Cortex of kidney (tissue), 1 donor: ENCODE measurements at places on chromosomes 11 and 22.

DNA sequence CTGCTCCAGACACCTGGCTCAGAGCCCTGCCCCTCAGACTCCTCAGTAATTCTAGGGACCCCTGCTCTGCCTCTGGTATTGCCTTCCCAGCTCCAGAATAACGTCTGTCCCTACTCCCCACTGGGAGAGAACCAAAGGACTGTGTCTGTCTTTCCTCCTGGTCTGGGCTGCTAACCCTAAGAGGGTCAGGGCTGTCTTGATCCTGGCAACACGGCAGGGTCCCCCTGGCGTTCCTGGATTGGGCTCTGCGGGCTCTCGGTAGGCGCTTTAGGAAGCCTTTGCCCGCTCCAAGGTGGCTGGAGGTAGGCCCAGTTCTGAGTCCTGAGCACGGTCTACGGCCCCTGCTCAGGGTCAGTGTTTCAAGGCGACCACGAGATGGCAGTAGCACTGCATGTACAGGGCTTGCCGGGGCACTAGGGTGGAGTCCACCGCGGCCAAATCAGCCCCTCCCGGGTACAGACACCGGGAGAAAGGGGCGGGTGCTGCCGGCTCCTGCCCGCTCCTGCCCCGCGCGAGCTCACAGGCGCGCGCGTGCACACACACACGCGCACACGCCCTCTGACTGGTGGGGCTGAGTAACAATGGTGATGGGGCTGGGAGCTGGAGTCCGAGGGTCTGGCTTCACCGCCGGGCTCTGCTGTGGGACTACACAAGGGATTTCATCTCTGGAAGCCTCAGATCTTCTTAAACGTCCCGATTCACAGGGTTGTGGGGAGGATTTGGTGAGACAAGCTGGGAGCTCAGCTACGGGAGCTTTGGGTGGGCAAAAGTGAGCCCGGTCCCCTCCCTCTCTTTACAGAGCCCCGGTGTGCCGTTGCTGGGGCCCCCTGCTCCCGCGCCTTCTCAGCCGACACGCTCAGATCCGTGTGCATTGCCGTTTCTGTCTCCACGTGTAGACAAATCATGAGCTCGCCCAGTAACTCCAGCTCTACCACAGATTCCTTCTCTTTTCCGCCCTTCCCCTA, 30.1 kb upstream of the HMOX1 start:
- no peak for DNase-seq

GRCh38 chr11:9895006-9895405, 231.1 kb downstream of the SWAP70 start:
- no peak for DNase-seq

DNA sequence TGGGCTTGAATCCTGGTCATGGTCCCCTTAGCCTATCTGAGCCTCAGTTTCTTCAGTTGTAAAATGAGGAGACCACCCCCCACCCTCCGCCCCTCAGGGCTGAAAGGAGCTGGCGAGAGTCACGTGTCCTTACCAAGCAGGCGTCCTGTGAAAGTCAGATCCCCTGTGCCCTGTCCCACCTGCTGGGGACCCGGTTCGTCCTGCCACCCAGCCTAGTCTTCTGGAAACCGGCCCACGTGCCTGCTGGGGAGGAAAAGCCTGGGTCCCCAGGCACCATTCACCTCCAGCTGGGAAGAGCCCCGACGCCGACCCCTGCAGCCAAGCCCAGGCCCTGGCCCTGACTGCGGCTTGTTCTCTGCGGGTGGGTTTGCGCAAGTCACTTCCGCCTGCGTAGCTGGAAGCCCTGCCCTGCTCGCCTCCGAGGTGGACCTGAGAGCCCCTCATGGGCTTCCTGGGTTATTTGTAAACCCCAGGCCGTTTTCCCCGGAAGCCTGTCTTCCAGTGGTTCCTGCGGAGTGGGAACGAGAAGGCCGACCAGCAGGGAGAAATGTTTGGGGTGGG, 679 bp upstream of the SSH3 start:
- DNase-seq: no peak

- DNase-seq: no peak
Observed at GRCh38 chr11:66543263-66544107, 2.4 kb downstream of the ZDHHC24 start.
